Stimulated activated CD4-positive, alpha-beta T cell treated with anti-CD3 and anti-CD28 coated beads, Interleukin-15, amount 100 ng/mL, for 48 hours (primary cell): ENCODE measurements at places on chromosomes 5 and 9.

GRCh38 chr5:65809817-65810531 lies 88.0 kb downstream of the NLN start:
- DNase-seq = no peak

GRCh38 chr9:89597711-89598362 lies 7.0 kb upstream of the GADD45G start:
- peak; percentile 15 for DNase-seq

- no peak for DNase-seq
Observed at GRCh38 chr5:149930749-149931574, 13.6 kb downstream of the PDE6A start.

- no peak for DNase-seq
Observed at GRCh38 chr9:125789196-125789595, 42.0 kb downstream of the PBX3 start.

GRCh38 chr5:80403782-80404181 lies 4.1 kb upstream of the ZFYVE16 start:
- DNase-seq = no peak

DNA sequence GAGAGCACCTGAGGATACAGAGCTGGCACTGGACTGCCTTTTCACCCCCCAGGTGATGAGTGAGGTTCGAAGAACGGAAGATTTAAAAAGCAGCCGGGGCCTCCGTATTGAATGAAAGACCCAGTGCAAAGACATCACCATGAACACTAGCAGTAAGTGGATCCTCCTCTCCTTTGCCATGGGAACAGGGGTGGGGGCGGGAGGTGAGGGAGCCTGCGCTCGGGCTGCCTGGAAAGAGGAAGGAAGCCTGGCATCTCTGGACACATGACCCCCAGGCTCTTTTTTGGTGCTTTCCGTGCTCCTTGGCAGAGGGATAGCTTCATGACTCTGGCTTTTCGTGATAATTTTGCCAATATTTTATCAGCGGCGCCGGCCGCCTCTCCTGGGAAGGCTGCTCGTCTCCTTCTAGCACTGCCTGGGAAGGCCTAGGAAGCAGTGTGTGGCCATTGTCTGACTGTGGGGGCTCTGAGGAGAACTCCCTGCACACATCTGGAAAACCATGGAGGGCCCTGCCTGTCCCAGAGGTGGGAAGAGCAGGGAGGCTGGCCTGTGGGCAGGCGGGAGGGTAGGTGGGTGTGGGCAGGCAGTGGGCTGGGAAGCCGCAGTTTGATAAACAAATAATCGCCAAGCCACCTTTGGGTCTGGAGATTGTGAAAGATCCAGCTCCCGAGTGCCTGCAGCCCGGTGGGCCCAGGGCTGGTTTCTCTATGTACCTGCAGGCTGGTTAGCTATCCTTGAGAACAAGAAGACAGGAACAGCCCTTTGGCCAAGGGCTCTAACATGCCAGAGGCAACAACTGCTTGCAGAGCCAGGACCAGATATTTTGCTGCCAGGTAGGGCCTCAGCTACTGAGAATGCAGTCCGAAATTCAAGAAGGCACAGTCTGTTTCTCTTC lies 911 bp downstream of the ABLIM3 start:
- no peak for DNase-seq

DNA sequence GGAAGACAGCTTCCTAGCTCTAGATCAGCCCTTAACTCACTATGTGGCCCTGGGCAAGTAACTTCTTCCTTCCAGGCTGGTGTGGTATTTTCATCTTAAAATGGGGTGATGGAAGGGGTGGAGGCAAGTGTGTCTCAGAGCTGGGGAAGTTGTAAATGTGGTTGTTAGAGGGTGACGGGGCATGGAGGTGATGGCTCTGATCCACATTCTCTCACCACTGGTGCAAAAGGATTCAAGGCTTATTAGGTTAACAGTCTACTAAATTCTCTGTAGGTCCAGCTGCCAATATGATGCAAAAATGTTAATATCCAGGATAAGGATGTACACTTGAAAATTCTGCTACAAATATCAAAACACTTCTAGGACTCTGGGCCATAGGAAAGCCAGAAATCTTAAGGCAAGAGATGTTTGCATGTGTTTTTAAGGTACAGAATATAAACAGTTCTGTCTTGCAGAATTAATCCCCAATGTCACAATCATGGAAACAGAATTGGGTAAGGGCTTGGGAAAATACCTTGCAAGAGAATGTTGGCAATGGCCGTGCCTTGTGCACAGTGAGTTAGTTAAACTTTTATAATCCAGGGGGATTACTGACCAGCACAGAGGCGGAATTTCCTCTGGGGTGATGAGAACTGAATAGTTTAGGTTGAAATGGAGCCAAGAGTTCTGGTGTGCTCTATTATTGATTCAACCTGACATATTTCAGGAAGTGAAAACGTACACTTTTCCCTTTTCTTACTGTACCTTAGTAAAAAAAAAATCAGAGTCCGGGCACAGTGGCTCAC lies 19.8 kb downstream of the TNFSF15 start:
- DNase-seq = no peak

- DNase-seq = no peak
Observed at GRCh38 chr5:55188656-55189540, 15.9 kb upstream of the CDC20B start.

DNA sequence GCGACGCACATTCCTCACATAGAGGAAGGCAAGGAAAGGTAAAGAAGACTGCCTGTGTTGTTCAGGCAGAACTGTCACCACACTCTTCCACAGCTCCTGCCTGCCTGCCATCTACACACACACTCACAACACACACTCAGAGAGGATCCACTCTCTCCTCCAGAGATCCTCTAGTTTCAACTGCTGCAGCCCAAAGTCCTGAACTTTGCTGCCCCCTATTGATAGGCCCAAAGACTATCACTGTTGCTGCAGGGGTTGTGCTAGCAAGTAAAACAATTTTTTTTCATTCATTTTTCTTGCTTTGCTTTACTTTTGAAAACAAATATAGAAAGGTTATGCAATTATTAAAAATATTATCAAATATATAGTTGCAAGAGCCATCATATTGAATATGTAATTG lies 5.9 kb upstream of the CFAP90 start:
- no peak for DNase-seq

- DNase-seq = no peak
Observed at GRCh38 chr5:82817897-82818676, 259.1 kb downstream of the TMEM167A start.

- no peak for DNase-seq
Observed at GRCh38 chr9:92710368-92710767, 40.4 kb upstream of the IPPK start.

GRCh38 chr9:134678666-134679443 lies 37.3 kb downstream of the COL5A1 start:
- DNase-seq = no peak

DNA sequence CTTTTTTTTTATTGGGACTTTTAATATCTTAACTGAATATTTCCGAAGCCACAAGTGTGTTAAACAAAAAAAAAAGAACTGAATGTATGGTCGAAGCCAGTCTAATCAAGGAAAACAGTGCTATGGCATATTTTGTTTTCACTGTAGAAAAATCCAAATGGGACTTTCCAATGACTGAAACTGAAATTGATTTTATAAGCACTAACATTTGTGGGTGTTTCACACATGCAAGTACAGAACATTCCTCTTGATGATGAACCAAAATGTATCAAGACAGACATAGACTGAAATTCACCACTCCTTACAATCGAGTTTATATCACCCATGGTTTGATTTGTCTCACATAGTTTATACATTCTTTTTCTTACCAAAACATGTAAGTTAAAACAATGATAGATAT lies 1026.8 kb downstream of the CDH18 start:
- DNase-seq = no peak

GRCh38 chr9:136482046-136482792 lies 621 bp downstream of the SEC16A start:
- DNase-seq = no peak

- no peak for DNase-seq
Observed at GRCh38 chr5:132001647-132002561, 9.6 kb downstream of the ACSL6 start.

- DNase-seq = no peak
Observed at GRCh38 chr9:127417131-127418036, 6.8 kb upstream of the ZNF79 start.

- DNase-seq = no peak
Observed at GRCh38 chr9:95296761-95297160, 20.7 kb downstream of the FANCC start.

DNA sequence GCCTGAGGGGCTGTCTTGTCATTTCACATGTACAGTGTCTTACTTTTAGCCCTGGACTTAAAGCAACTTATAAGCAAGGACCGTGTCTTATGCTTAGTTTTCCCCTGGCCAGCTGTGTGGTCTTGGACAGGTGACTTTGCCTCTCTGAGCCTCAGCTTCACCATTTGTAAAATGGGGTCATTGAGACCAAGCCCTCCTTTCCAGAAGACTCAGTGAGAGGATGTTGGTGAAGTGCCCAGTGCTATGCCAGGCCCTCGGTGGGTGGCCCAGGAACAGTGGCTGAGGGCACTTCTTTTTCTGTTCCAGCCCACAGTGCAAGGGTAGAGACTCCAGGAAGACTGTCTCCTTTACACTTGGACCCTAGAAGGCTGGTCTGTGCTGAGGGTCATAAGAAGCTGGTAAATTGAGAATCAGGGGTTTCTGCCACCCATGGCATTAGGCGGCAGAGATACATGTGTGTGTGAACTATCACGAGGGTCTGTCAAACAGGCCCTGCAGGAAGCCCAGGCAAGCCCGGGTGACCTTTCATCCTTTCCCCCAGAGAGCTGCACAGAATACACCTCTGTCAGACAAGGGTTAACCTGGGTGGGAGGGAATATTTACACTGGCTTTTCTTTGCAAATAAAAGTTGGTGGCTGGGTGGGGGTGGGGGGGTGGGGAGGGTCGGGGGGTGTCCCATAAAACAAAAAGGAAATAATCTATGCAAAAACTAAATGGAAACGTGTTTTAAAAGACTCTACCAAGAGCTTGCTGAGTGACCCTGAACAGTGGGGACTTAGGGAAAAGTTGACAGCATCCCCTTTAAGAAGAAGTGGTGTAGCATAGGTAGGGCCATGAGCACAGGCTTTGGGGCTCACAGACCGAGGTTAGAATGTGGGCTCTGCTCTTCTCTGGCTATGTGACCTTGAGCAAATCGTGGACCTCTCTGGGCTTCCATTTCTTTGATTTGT lies 20.4 kb upstream of the KIF12 start:
- no peak for DNase-seq

DNA sequence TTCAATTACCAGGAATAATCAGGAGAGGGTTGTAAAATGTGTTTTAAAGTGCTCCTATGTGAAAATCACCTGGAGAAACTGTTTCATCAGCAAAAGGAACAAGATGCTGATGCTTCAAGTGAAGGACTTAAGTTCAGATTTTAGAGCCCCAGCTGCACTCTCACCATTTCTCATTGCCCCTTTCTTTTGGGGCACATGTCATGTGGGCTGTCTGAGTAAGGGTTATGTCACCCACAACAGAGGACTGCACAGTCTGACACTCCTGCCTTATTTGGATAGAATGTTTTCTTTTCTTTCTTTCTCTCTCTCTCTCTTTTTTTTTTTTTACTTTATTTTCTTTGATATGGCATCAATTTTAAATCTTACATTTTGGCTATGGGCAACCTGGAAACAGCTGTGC lies 204.1 kb upstream of the EFNA5 start:
- no peak for DNase-seq

DNA sequence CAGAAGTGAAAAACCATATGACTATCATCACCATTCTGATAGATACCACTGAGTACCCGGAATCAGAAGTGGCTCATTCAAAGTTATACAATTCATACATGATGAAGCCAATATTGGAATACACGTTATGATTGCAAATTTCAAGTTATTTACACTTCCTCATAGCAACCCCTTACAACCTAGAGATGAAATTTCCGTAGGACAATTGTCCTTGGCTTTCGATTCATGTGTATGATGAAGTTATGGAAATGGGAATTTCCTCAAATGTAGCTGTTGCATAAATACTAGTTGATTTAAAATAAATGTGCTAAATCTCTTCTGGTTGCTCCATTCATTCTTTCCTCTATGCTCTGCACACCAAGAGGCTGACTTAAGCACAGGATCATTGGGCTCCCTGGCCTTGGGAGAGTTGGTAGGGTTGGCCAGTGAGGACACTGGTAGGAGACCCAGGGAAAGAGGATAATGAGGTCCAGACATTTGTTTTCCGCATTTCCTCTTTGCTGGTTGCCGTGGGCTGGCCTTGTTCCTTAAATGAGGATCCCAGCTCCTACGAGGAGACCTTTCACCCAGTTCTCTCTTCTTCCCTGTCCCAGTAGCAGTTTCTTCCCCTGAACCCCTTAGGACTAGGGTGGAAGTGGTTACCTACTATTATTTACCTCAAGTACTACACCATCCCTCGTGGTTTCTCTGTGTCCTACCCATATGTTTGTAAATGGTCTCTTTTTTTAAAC lies 90.3 kb downstream of the ZNF474 start:
- no peak for DNase-seq

DNA sequence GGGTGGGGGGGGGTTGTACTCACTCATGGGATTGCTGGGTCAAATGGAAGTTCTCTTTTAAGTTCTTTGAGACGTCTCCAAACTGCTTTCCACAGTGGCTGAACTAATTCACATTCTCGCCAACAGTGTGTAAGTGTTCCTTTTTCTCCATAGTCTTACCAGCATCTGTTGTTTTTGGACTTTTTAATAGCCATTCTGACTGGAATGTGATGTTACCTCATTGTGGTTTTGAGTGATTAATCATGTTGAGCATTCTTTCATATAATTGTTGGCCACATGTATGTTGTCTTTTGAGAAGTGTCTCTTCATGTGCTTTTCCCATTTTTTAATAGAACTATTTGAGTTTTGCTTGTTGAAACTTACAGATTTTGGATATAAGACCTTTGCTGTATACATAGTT lies 94.9 kb upstream of the PLPPR1 start:
- DNase-seq = no peak
